ENCODE measurements at places on chromosomes 2 and 18.

DNA sequence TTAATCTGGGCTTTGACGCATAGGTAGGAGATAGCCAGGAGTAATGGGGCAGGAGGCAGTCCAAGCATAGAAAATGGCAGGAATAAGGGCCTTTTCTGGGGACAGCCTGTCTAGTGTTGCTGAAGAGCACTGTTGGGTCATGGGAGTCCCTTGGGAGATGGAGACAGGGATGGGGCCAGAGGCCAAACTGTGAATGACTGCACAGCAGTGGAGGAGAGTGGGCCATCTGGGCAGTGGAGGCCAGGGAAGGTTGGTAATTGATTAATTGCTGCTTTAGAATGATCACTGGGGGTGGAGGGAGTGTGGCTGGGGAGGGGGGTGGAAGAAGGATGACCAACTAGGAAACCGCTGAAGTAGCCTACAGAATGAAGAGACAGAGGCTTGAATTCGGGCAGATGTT is 28.6 kb upstream of the CREG2 start:
- no peak for DNase-seq

GRCh38 chr2:172088245-172089004 is 3.1 kb downstream of the DLX1 start:
- DNase-seq: no peak

- DNase-seq: no peak
Observed at GRCh38 chr2:213252206-213252605, 32.1 kb upstream of the SPAG16 start.

DNA sequence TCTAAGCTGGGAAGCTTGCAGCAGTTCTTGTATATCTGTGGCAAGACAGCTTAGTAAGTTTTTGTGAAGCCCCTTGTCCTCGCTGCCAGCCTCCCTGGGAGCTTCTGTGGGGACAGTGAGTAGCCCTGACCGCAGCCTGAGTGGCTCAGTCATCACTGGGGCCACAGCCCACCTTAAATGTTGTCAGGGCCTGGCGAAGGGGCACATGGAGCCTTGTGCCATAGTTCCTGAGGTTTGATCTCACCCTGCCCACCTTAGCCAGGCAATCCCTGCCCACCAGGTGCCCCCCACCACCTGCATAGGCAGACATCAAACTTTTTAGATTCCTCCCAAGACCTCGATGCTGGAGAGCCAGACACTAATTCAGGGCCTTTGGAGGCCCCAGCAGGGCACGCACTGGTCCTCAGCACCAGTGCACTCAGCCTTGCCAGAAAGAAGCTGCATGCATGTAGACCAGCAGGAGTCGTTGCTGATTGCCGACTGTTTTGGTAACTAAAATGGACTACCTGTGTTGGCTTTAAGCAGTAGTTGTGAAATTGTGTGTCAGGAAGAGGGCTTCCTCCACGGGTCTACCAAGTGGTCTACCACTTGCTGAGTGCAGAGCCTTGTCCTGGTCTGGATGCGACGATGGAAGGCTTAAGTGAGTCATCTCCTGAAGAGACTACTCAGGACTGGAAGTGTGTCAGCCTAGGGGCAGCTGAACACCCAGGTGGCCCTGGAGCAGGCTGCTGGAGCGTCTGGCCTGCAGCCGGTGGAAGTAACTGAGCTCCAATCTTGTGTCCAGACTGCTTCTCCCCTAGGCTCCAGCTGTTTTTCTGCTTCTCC is 233.1 kb downstream of the SEPTIN10 start:
- DNase-seq: peak; percentile 45

DNA sequence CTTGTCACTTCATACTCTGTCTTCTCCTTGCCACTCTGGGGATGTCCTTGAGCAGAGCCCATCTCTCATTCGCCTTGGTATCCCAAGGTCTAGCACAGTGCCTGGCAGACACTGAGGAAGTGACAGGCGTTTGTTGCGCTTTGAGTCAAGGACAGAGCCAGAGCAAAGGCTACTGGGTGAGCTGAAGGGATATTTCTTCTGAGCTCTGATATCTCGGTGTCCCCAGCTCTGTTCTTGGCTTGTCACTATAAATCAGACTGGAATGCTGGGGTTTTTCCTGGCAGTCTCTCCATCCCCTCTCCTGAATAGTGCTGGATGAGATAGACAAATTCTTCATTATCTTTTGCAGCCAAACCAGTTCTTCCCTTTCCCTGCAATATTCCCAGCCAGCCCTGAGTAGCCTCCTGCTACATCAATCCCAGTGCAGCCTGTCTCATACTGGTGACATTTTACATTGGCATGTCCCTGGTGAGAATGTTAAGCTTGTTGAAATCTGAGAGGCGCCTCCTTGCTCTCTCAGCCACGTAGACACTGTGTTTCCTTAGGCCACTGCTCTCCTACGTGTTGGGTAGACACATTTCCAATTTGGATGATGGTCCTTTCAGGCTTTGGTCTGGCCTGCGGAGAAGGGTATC is 61.7 kb downstream of the CTIF start:
- DNase-seq: no peak

DNA sequence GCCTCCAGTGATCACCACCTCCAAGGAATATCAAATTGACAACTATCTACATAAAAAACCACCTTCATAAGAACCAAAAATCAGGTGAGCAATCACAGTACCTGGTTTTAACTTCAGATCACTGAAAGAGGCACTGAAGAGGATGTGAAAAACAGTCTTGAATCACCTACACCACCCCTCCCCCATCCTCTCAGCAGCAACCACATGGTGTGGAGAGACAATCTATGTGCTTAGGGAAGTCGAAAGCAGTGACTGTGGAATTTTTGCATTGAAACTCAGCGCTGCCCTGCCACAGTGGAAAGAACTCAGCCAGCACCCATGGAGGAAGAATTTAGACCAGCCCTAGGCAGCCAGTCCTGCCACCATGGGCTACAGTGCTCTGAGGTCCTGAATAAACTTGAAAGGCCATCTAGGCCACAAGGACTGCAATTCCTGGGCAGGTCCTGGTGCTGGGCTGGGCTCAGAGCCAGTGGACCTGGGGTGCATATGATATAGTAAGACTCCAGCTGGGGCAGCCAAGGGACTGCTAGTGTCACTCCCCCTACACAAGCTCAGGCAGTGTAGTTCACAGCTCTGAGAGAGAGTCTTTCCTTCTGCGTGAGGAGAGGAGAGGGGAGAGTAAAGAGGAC is 75.6 kb downstream of the ATL2 start:
- DNase-seq: no peak

GRCh38 chr2:122748552-122749011 is 993.1 kb downstream of the TSN start:
- DNase-seq: peak; percentile 51

DNA sequence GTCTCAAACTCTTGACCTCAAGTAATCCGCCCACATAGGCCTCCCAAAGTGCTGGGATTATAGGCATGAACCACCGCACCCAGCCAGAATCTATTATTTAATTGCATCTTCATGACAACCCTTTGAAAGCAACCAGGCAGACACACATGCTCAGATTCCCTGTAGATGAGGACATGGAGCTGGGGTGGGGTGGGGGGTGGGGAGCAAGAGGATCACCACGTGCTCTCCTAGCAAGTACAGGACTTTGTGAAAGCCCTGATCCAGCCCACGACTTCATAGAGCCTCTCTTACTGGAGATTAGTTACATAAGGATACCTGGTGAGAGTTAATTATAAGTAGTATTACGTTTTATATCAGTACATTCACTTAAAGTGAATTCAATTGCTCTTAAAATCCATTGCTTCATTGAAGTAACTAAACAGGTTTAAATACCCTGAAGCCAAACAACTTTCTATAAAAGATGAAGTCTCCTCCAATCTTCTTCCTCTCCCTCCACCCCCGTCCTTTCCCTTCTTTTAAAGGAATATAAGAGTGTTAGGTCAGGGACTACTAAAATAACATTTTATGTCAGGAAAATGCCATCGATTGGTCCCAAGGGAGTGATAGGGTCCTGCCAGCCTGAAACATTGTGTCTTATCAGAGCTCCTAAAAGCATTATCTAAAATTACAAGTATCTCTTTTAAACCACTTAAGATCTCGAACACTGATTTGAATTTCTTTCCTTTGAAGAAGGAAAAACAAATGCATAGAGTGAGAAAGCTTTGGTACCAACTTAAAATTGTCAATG is 123.9 kb downstream of the EPHA4 start:
- no peak for DNase-seq

DNA sequence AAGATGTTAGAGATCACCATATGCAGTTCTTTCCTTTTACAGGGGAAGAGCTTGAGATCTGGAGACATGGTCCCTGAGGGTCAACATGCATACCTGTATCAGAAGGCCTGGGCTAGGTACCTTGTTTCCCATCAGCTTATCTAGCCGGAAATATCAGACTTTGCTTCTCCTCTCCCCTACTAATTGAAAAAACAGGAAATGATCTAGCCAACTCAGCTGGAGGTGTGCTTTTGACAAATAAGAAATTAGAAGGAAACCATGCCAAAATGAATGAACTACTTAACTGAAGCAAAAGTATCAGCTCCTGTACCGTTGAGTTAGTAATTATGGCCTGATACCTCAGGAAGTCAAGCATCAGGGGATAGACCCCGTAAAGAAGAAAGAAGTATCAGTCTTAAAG is 20.4 kb downstream of the PKP4 start:
- DNase-seq: no peak

DNA sequence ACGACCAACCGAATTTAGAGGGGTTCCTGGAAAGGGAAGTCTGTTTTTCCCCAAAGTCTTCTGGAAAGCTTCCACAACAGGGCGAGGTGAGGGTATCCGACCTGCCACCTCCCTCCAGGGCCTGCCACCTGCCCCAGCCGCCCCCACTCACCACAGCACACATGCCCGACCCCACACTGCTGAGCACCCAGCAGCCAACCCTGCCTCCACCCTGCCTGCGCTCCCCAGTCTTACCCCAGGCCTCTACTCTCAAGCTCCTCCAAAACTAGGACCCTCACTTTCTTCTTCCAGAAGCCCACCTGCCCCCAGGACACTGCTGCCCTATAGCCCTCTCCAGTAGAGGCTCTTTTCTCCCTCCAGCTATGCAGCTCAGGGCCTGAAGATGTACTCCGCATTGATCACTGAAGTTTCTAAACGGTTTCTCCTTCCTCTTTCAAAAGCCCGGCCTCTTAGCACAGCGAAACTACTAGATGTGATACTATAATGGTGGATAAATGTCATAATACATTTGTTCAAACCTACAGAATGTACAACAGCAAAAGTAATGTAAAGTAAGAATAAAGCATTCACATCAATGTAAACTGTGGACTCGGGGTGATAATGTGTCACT is 128.8 kb upstream of the SLC1A4 start:
- no peak for DNase-seq

GRCh38 chr18:27847412-27847811 is 329.5 kb downstream of the CDH2 start:
- no peak for DNase-seq

DNA sequence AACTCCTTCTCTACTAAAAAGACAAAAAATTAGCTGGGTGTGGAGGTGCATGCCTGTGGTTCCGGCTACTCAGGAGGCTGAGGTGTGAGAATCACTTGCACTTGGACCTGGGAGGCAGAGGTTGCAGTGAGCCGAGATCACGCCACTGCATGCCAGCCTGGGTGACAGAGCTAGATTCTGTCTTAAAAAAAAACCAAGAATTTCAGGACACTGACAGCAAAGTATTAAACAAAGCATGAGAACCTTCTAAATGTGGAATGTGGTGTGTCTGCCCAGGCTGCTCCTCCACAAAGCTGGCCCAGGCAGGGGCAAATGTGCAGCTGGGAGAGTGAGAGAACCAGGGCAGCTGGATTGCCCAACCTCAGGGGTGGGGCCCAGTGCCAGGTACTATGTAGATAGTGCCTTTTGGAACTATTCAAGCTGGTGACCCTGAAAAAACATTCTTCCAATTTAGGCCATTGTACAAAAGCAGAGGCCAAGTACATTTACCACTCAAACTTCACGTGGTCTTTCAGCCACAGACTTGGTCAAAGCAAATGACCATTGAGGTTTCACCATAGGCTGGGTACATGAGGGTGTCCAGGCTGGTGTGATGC is 6.7 kb upstream of the UGT1A5 start:
- DNase-seq: no peak

DNA sequence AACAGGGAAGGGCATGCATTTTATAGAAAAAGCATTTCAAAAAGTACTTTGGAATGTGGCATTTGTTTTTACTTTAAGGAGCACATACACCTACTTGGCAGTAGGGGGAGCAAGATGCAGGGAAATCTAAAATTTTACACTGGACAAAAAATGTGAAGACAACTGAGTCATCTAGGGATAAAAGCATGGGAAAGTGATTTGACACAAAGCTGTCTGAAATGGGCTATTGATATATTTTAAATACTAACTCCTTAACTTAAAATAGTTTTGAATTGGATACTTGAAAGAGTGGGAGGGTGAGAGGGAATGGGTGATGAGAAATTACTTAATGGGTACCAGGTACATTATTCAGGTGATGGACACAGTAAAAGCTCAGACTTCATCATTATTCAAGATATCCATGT is 15.8 kb downstream of the TMEM200C start:
- peak; percentile 66 for DNase-seq

GRCh38 chr2:45892757-45893156 is 241.3 kb downstream of the PRKCE start:
- peak; percentile 60 for DNase-seq

DNA sequence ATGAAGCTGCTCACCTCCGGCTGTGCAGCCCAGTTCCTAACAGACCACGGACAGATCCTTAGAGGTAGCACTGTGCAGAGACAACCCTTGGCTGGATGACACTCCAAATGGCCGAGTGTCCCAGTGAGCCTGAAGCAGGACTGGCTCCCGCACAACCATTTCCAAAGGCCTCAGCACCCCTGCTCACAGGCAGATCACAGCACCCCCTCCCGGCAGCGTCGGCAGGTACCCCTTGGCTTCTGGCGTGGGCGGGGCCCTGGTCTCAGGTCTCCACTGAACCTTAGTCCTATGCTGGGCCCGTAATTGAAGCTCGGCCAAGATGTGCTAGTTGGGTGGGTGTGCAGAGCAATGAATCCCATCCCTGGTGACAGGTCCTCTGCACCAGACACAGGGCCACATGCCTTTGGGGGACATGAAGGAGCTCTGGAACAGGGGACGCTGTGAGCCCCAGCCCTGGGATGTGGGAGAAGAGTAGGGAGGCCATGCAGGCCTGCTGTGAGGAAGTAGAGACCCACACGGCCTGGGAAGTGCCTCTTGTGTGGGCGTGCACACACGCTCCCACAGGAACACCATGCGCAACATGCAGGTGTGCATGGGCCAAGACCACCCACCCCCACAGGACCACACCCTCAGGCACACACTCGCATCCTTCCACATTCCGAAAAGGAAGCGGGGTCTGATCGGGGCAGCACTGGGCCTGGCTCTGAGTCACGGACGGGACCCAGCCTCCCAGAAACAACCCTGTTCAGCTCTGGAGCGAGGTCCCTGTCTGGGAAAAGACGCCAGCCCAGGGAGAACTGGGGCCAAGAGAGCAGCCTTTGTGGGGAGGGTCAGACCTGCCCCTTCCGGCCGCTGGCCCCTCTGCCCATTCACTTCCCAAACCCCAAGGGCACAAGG is 2.8 kb downstream of the DUSP2 start:
- no peak for DNase-seq

- no peak for DNase-seq
Observed at GRCh38 chr2:23721454-23721826, 205.5 kb downstream of the ATAD2B start.

- DNase-seq: no peak
Observed at GRCh38 chr2:101199251-101199791, 48.1 kb upstream of the TBC1D8 start.
